ENCODE measurements at places on chromosomes 11 and 22.

DNA sequence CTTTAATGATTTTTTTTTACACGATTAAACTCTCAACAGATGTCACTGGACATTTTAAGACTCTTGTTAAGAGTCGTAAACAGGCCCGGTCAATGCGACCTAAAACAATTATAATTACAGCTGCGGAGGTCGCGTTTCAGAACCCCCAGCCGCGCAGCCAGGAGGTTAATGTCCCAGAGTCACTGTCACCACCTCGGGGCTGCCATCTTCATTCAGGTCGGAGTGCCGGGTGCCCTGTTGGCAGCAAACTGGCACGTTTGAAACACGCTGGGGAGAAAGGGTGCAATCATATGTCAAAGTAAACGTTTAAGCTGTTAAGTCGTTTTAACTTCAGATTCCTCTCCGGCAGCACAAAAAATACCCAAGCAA lies 711 bp upstream of the PHF21B start:
- DNase-seq = no peak

GRCh38 chr22:11629661-11630385 lies 3898.2 kb upstream of the OR11H1 start:
- peak; percentile 83 for DNase-seq

- DNase-seq = no peak
These were observed 21.0 kb upstream of the RBFOX2 start for GRCh38 chr22:36049678-36049997.

GRCh38 chr11:57214098-57214417 lies 23.0 kb downstream of the APLNR start:
- no peak for DNase-seq

- no peak for DNase-seq
These were observed 50.4 kb upstream of the NECTIN1 start for GRCh38 chr11:119779195-119780071.

GRCh38 chr11:3156282-3156660 lies 8.8 kb downstream of the OSBPL5 start:
- no peak for DNase-seq

DNA sequence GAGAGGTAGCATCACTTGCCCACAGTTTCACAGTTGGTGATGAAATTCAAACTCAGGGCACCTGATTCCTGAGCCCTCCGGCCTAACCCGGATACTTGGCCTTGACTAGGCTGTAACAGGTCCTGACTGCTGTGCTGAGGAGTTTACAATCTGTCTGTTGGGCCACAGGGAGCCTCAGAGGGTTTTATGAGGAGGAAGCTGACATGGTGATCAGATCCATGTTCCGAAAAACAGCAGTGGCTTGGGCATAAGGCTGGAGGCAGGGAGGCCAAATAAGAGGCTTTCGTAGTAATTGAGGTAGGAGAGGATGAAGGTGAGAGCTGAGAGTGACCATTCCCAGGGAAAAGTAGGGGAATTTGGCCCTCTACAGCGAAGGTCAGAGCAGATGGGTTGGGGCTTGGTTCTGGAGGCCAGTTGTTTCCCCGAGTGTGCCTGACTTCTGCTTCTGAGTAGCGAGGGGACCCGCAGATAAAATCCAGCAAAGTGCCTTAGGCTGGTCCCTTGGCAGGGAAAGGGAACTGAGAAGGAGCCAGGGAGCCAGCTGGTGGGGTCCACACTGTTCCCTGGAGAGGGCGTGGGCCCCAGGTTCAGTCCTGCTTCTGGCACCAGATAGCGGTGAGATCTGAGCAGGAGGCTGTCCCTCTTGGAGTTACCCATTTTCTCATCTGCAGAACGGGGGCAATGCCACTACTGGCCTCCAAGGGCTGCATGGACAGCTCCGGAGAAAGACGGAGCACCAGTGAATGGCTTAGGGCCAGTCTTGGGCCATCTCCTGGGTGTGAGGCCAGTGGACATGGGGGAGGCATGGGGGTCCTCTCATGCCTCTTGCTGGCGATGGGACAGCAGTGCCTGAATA lies 6.5 kb downstream of the PRDM11 start:
- DNase-seq = no peak

GRCh38 chr22:38497869-38498268 lies 8.2 kb downstream of the DDX17 start:
- no peak for DNase-seq

GRCh38 chr22:33597274-33597985 lies 322.8 kb downstream of the LARGE1 start:
- no peak for DNase-seq

DNA sequence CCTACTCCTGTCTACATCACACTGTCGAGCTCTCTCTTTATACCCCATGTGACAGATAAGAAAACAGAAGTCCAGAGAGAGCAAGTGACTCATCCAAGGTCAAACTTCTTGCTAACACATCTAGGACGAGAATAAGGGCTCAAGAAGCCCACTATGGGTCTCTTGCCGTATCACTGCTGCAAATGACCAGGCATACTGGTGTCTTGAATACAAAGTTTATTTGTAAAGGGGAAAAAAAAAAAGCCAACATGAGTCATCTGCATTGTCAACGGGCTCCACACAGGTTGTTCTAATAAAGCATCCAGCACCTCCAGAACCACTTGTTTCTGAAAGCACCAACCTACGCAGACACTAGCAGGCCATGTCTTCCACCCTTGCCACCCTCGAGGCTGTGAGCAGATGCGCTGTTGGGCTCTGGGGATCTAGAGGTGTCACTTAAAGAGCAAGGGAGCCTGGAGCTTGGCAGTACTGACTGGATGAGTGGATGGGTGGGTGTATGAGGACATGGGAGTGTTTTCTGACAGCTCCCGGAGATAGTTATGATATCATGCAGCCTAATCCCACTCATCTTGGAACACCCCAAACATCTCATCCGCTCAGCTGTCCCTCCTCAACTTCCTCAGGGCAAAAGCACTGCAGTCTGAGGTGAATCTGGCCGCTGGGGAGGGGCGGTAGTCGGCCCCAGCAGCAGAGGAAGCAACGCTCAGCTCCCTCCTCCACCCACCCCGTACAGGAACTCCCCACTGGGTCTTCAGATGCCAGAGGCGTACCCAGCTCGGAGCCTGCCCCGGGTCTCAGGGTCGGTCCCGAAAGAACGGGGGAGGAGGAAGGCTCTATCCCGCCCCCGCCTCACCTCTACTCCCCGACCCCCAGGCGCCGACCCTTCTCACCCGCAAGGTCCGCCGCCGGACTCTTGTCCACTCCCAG lies 1.0 kb downstream of the SMCO4 start:
- DNase-seq = no peak

- no peak for DNase-seq
These were observed 251.4 kb downstream of the LUZP2 start for GRCh38 chr11:24748261-24748660.

- peak; percentile 95 for DNase-seq
These were observed at the start of gene PLXNB2 for GRCh38 chr22:50306753-50307749. Gene PLXNB2 (minus strand): TSS chr22:50307646. CDS start chr22:50290584, 17,062 bp downstream.

GRCh38 chr11:95293116-95293515 lies 62.1 kb upstream of the SESN3 start:
- no peak for DNase-seq

GRCh38 chr11:5196731-5197130 lies 3.8 kb downstream of the OR51V1 start:
- no peak for DNase-seq

DNA sequence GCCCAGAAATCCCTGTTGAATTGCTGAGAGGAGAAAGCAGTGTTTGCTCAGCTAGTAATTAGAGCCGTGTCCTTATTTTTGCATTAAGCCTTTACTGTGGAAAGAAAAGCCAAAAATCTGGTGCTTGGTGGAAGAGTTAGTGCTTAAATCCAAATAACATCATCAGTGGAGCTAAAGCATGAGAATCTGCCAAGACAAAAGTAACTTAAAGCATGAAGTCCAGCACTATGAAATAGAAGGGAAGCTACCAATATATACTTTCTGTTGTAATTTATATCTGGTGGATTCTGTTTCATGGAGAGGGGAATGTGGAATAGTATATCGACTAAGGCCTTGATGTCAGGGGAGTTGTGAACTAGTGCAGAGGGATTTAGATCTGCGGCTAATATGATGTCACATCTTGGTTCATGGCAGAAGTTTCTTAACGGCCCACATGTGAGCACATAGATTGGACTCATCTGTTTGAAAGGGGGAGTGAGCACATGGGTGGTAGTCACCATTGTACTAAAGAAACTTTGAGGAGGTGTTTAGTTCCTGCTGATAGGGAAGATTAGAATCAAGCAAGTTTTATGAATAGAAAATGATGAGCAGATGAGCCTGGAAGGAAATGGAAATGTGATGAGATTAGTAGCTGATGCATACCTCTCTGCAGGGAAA lies 224.4 kb upstream of the MTNR1B start:
- no peak for DNase-seq

GRCh38 chr22:47553436-47553835 lies 791.0 kb downstream of the TBC1D22A start:
- peak; percentile 28 for DNase-seq

- no peak for DNase-seq
These were observed 143.0 kb downstream of the TBC1D22A start for GRCh38 chr22:46905415-46905814.

GRCh38 chr11:69774354-69775162 lies 583 bp downstream of the FGF4 start:
- DNase-seq = no peak

GRCh38 chr11:88098289-88098688 lies 77.0 kb downstream of the RAB38 start:
- no peak for DNase-seq

DNA sequence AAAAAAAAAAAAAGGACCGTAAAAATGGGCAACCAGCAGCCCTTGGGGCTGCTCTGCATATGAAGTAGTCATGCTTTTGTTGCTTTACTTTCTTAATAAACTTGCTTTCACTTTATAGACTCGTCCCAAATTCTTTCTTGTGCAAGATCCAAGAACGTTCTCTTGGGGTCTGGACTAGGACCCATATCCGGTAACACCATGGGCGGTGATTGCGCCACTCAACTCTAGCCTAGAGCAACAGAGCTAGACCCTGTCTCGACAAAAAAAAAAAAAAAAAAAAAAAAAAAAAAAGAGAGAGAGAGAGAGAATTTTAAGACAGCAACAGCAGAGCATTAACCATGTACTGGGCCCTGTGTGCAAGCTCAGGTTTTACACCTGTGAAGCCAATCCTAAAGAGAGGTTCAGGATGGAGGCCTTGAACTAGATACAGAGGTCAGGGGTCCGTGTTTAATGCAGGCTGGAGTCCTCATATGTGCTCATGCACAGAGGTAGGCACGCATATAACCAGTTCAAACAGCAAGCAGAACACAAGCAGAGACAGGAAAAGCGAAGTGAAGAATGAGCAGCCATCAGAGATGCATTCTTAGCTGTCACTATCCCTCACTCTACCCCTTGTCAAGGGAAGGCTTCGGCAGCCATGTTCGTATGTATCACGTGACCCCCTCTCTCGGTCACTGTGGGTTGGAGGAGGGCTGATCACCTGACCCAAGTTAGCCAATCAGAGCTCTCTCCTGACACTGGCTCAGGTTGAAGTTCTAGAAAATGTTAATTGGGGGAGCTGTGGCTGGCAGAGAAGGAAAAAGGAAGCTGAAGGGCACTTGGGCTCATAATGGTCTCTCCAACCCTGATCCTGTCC lies 16.7 kb upstream of the SYT12 start:
- DNase-seq = no peak

- no peak for DNase-seq
These were observed 59.8 kb downstream of the TENM4 start for GRCh38 chr11:79381036-79381435.

DNA sequence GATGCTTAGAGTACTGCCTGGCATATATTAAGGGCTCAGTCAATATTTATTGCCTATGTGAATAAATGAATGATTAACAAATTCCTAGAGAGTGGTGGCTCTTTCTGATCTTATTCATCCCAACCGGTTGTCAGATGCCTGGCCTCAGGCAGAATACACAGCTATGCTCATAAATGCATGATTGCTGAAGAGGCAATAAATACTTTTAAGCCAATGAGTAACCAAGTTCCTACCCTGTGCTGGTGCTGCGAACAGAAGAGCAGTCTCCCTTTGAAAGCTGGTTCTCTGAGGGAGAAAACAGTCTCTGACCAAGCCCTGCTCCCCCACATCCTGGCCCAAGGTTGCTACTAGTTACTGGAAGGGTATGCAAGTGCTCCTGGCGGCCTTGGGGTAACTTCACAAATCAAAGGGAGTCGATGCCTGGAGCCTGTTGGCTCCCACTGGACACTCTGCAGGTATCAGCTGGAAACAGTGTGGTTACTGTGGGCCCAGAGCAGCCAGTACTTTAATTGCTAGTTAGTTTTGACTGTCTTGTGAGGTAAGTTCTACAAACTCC lies 2.8 kb downstream of the USH1C start:
- no peak for DNase-seq

DNA sequence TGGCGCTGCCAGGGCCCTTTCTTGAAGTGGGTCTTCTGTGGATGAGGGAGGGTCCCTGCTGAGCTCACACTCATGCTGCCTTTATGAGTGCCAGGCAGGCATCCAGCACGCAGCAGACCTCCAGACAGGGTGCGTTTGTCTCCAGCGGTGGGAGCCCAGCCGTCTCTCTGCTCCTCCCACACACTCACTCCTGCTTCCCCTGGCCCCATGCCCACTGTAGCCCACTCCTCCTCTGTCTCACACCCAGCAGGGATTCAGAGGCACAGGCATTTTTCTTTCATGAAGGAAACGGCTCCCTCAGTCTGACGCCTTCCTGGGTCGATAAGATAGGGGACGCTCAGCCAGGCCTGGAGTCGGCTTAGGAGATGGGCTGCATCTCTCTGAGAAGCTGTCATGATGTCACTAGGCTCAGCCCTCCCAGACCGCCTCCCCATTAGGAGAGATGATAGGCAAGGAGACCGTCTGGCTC lies 183.9 kb upstream of the NCAM1 start:
- no peak for DNase-seq

GRCh38 chr22:38900677-38901076 lies 28.7 kb upstream of the CBX6 start:
- no peak for DNase-seq

- DNase-seq = no peak
These were observed 15.0 kb downstream of the POU2F3 start for GRCh38 chr11:120254788-120255518.

DNA sequence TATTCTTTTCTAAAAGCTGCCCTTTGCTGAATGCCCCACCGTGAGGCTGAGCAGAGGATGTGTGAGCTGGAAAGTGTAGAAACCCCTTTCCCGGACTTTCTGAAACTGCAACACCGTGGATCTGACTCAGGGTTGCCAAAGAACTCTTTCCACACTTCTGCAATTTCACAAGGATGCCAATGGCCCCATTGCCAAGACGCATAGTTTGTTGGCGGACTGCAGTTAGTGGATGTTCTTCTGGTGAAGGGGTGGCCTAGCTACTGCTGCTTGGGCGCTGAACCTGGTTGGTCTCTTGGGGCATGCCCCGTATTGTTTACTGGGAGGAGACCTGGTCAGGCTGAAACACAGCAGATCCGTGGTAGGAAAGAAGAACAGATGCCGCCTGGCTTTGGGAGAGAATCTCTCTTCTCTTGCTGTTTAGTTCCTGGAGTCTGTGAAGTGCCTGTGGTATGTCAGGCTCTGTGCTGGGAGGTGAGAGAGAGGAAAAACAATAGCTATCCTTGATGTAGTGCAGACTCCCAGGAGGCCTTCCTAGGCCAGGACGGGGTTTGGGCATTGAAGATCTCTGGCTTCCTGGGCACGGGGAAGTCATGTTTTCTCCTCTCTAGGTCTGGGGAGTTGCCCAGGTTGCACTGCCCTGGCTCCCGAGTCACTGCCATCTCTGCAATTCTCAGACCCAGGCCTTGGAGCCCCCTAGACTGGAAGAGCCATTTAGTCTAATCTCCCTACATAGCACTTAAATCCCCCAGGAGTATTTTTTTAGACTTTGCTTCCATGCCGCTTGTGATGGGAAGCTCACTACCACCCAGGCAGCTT lies 26.9 kb downstream of the CD82 start:
- DNase-seq = no peak

- no peak for DNase-seq
These were observed 440.1 kb downstream of the NTM start for GRCh38 chr11:131810541-131810940.

- DNase-seq = no peak
These were observed 9.4 kb upstream of the PPM1F start for GRCh38 chr22:21961886-21962654.

All from posterior cingulate gyrus (tissue), 11 donors.